ENCODE measurements at places on chromosomes 1 and 21.

- peak; percentile 13 for DNase-seq
Measured at GRCh38 chr1:200912737-200913407, 18.2 kb downstream of the INAVA start.

- no peak for DNase-seq
Measured at GRCh38 chr1:2965676-2966075, 55.6 kb upstream of the ACTRT2 start.

GRCh38 chr21:41426676-41427404 is 801 bp downstream of the MX1 start:
- DNase-seq = no peak

- no peak for DNase-seq
Measured at GRCh38 chr21:41709965-41710822, 56.7 kb downstream of the RIPK4 start.

Data from anterior cingulate cortex (tissue), 58 donors.